Head of caudate nucleus (tissue), 42 donors: ENCODE measurements at places on chromosomes 5 and 9.

GRCh38 chr9:137301081-137301947 lies 757 bp downstream of the NRARP start:
- no peak for DNase-seq

- no peak for DNase-seq
Measured at GRCh38 chr9:115396071-115396529, 278.1 kb upstream of the TNC start.

- no peak for DNase-seq
Measured at GRCh38 chr5:14109041-14109747, 33.9 kb upstream of the TRIO start.

GRCh38 chr9:113963017-113963620 lies 87.0 kb downstream of the ZNF618 start:
- peak; percentile 35 for DNase-seq

DNA sequence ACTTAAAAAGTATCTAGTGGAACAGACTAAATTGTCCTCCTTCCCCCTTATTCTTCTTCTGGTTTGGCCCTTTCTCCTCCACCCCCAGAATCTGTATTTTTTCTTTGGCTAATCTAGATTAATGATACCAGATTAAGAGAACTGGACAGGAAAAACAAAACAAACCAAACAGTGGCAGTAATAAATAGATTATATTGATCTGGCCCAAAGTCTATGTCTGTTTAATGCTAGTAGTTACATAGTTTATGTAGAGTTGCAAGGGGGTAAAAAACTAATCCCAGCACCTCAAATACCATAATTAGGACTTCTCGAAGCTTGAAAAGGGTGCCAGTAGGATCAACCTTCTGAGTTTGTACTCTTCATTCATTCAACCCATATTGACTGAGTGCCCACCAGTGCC lies 104.5 kb downstream of the ARL15 start:
- DNase-seq, result no peak

DNA sequence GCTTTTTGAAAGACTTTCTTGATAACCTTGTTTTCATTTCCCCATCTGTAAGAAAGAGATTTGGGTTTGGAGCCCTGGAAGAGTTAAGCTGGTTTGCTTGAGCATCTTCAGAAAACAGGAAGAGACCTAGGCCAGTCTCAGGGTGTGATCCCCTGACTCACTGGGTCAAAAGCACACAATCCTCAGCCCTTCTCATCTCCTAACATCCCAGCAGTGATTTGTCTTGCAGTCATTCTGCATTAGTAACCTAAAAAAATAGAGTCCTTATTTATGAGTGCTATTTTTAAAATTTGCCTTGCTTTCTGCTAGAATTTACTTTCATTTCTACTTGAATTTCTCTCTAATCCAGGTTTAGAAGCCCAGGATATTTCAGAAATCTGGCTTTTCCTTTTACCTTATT lies 16.4 kb upstream of the ARSB start:
- no peak for DNase-seq

- no peak for DNase-seq
Measured at GRCh38 chr5:158820891-158821290, 278.8 kb downstream of the EBF1 start.

DNA sequence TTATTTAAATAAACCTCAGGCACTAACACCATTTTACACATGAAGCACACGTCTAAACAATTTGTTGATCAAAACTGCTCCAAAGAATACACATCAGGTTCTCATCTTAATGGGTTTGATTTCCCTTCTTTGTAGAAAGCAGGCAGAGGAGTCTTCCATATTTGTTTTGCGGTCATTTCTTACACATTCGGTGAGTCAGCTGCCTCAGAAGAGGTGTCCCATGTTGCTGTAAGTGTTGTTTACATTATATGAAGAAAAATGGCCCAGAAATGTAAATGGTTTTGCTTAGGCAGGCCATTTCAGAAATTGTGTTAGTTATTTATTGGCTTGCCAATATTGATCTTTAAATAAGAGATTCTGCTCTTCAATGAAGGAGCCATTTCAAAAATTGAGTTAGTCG lies 325.8 kb downstream of the TENT4A start:
- no peak for DNase-seq

DNA sequence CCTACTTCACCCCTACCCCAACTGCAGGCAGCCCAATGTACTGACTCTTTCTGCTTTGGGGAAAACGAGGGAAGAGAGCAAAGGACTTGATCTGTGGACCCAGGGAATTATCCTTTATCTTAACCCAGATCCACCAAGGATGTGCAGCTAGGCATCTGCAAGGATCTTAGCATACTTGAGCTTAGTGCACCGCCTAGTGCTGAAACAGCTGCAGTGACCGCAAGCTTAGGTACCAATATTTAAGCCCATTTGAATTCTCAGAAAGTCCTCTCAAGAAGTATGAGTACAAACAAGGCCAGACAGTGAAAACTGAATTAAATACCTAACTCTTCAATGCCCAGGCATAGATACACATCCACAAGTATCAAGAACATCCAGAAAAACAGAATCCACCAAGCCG lies 576.7 kb upstream of the ADAMTS16 start:
- DNase-seq, result no peak

DNA sequence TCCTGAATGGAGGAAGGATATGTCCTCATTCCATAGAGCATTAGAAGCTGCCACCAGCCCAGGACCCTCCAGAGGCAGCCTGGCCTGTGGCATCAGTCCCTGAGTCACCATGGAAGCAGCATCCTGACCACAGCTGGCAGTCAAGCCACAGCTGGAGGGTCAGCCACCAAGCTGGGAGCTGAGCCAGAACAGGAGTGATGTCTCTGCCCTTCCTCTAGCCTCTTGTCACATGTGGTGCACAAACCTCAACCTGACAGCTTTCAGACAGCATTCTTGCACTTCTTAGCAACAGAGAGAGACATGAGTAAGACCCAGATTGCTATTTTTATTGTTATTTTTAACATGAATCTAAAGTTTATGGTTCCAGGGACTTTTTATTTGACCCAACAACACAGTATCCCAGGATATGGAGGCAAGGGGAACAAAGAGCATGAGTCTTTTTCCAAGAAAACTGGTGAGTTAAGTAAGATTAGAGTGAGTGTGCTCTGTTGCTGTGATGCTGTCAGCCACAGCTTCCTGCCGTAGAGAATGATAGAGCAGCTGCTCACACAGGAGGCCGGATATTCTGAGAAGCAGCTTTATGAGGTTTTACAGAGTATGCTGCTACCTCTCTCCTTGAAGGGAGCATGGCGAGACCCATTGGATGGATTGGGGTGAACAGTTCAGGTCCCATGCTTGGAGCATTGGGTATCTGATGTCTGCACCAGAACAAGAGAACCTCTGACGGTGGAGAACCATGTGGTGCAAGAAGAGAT lies 13.0 kb upstream of the CYFIP2 start:
- no peak for DNase-seq

GRCh38 chr9:127905788-127906191 lies 6.4 kb upstream of the ST6GALNAC6 start:
- no peak for DNase-seq

GRCh38 chr5:95941756-95942155 lies 19.9 kb downstream of the ELL2 start:
- DNase-seq, result no peak

DNA sequence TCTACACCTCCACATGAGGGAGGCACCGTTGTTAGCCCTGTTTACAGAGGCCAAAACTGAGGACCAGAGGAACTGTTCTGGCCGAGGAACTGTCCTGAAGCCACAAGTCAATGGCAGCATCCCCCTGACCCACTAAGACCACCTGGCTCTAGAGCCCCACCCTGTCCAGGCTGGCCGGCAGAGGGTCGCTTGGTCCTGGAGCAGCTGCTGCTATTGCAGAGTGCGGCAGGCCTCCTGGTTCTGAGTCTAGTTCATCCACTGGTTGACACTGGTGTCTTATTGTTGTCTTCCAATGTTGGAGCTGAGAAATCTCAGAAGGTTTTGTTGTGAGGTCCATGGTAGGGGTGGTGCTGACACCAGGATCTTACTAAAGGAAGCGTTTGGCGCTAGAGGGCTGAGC lies 26.6 kb upstream of the ANGPTL2 start:
- no peak for DNase-seq

- DNase-seq, result no peak
Measured at GRCh38 chr5:76604838-76605237, 18.4 kb downstream of the F2RL2 start.

DNA sequence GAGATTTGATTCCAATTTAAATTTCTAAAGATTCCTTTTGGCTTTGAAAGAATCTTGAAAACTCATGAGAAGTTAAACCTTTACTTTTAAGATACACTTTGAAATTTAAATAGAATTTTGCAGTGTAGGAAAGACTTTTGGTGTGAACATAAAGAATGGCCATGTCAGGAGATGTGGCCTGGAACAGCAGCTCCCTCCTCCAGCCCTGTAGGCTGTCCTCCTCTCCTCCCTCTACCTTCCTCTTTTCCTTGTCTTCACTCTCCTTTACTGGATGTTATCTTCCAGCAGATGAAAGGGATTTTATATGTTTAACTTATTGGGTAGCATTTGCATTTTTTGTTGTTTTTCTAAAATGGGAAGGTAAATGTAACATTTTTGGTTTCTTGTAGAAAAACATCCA lies 18.9 kb downstream of the ASPN start:
- no peak for DNase-seq

DNA sequence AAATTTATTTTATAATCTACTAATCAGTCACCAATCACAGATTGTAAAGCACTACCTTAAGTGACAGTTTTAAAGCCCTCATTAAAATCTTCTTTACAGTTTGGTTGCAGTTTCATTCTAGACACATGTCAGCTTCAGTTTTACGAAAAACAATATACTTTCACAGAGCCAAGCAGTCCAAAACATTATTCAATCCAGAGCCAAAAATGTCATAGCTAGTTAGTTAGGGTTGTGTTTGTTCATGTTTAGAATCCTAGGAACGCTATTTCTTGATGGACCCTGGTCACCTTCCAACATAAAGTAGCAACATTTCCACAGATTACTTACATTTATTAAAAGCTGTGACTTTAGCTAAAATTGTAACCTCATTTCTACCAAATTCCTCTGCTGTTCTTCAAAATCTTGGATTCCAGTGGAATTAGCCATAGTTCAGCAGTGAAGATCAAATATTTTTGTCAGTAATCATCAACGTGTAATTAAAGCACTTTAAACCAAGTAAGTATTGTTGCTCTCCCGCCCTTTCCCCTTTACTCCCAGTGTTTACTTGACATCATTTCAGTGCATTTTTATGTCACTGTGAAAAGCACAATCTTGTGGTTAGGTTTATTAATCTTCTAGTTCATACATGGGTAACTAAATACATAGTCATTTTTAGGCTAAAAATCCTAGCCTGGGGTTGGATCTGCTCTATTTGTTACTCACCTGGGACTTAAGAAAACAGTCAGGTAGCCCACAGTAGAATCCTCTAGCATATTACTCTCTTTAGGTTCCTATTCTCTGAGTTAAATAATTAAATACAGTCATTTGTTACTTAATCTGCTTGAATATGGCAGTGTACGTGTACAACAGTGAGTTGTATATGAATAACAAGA lies 74.3 kb downstream of the NIPBL start:
- DNase-seq, result no peak

DNA sequence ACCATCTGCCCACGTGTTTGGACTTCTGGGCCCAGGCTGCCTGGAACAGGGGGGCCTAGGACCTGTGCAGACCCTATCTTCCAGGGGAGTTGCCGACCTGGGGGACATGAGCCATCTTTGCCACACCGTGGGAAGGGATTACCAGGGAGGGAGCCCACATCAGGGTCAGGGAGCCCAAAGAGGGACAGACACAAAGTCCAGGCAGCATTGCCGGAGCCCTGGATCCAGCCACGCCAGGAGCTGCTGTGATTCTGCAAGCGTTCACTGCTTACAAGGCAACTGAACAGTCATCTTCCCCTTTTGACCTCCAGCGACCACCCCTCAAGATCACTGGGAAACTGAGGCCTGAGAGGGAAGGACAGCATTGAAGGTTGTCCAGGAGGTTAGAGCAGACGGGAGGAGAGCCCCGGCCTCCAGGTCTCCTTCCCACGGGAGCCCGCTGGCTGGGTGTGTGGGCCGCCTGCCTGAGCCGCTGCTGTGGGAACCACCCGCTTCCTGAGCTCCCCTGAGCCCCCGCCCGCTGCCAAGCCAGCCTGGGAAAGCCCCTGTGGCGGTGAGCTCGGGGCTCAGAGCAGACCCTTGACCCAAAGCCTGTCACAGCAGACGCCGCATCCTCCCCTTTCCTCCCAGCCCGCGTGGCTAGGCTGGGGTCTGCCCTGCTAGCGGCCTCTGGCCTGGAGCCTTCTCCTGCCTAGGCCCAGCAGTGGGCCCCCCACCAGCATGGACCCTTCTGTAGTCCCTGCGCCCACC lies 17.1 kb upstream of the NOTCH1 start:
- no peak for DNase-seq

DNA sequence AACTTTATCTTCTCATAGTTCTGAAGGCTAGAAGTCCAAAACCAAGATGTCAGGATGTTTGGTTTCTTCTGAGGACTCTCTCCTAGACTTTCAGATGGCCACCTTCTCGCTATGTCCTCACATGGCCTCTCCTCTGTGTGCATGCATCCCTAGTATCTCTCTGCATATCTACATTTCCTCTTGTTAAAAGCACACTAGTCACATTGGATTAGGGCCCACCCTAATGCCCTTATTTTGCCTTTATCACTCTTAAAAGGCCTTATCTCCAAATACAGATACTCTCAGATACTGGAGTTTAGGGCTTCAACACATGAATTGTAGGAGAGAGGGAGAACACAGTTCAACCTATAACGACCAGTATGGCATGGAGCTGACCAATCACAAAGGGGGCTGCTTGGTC lies 151.7 kb downstream of the PRELID2 start:
- no peak for DNase-seq

- no peak for DNase-seq
Measured at GRCh38 chr9:136587944-136588662, 42.3 kb upstream of the NOTCH1 start.

- DNase-seq, result no peak
Measured at GRCh38 chr5:17180864-17181723, 36.3 kb upstream of the BASP1 start.

GRCh38 chr9:84966876-84967830 lies 297.6 kb downstream of the NTRK2 start:
- DNase-seq, result peak; percentile 76

DNA sequence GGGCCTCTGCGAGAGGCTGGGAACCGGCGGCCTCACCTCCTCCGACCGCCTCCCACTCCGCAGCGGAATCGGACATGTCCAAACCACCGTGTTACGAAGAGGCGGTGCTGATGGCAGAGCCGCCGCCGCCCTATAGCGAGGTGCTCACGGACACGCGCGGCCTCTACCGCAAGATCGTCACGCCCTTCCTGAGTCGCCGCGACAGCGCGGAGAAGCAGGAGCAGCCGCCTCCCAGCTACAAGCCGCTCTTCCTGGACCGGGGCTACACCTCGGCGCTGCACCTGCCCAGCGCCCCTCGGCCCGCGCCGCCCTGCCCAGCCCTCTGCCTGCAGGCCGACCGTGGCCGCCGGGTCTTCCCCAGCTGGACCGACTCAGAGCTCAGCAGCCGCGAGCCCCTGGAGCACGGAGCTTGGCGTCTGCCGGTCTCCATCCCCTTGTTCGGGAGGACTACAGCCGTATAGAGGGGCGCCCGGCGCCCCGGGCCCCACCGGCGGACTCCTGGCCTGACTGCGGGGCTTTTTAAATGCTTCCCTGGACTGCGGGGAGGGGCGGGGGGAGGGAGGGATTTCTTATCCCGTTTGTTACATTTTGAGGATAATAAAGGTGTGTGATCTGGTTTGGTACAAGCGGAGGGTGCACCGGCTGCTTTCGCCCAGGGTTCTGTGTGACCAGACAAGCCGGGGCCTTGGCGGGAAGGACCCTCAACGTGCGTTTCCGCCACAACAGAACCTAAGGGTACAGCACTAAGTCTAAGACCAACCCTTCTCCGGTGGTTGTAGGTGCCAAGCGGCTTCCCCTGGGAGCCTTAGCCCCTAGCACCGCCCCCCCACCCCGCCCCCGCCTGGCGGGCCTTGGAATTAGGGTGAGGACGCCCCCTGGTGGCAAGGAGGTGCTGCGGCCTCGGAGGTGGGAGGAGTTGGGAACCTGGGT lies 9.3 kb downstream of the PRR7 start:
- DNase-seq, result peak; percentile 88

GRCh38 chr5:61167382-61167781 lies 5.1 kb upstream of the SMIM15 start:
- DNase-seq, result peak; percentile 40
